ENCODE measurements at places on chromosomes 2 and 18.

DNA sequence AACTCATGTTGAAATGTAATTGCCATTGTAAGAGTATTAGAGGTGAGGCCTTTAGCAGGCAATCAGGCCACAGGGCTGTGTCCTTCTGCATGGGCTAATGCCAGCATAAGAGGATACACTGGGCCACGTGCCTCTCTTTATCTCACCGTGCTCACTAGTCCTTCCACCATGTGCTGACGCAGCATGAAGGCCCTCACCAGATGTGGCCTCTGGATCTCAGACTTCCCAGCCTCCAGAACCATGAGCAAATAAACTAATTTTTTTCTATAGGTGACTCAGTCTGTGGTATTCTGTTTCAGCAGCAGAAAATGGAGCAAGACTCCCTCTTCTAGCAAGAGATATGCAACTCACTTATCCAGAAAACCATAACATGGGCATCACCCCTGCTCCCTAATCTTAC is 149.7 kb upstream of the ZNF236 start:
- DNase-seq = no peak

DNA sequence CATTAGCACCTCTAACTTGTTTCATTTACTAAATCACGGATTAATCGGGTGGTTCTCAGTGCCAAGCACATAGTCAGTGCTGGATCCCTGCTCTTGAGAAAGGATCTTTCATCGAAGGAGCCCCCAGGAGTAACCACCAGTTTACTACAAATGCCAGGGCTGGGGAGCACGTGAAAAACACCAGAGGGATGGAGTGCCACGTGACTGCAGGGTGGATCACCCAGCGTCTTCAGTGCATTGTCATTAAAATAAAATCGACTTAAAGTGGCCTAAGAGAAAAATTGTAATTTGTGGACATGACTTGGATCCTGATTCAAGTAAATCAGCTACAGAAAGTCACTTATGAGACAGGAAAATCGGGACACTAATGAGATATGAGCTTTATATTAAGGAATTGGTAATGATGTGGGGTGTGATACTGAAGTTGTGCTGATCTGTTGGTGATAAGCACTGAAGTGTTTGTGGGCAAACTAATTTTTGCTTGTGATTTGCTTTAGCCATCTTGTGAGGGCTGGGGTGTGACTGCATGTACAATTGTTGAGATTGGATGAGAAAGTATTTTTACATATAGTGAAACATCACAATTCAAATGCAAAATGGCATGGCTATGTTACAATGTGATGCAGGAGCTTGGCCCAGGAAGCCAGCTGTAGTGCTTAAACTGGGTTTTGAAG is 63.8 kb downstream of the NCK2 start:
- no peak for DNase-seq

- no peak for DNase-seq
Measured at GRCh38 chr18:65876310-65876709, 125.5 kb downstream of the CDH7 start.

DNA sequence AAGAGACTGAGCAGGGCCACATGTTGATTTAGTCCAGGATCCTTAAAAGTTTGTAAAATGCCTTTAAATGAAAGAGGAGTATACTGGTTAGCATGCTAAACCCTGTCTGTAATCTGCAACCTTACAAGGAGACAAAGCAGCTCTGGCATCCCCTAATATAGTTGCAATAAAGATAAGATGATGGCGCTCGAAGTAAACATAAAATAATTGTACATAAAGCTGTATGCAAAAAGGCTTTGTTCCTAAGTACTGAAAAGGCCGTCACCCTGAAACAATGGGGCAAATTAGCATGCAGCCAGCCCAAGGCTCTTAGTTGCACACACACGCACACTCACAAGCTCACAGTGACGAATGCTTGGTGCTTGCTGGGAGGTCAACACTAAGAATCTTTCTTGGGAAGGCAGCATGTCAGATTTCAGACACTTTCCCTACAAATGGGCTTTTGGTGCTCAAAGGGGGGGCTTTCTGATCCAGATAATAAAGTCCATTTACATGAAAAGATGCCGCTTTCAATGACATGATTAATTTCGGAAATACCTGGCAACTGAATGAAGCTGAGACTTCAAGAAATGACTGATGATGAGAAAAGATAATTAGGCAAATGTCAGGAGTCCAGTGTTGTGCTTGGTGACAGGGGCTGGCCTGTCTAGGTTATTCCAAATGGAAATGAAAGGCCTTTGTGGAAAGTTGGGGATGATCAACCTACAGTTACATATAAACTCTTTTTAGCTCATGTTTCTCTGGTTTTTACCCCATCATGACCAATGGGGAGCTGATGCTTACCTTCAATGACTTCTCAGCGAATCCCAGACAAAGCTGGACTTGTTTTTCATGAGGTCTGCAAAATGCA is 370.3 kb downstream of the MEIS1 start:
- no peak for DNase-seq

GRCh38 chr2:112912403-112912802 is 1.4 kb downstream of the IL37 start:
- no peak for DNase-seq

DNA sequence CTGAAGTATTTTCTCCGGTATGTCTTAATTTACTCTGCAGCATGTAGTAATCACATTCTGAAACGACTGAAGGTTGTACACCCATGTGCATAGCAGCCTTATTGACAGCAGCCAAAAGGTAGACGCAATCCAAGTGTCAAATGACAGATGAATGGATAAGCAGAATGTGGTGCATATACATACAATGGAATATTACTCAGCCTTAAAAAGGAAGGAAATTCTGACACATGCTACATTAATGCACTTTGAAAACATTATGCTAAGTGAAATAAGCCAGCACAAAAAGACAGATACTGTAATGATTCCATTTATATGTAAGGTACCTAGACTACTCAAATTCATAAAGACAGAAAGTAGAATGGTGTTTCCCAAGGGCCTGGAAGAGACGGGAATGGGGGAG is 88.0 kb upstream of the EFEMP1 start:
- DNase-seq = no peak
